ENCODE measurements at places on chromosomes 4 and X.

DNA sequence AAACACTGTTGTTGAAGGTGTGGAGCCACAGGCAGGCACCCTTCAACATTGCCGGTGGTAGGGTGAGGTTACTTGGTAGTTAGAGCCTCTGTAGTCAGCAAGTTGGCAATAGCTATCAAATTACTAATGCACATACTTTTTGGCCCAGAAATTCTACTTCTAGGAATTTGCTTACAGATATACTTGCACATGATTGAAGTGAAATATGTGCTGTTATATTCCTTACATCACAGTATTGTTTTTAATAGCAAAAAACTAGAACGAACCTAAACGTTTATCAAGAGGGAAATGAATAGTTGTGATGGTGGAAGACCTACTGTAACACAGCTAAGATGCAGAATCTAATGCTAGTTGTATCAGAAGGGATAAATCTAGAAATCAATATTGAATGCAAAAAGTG lies 7.7 kb upstream of the PJA1 start:
- no peak for DNase-seq

- no peak for DNase-seq
Observed at GRCh38 chr4:167555338-167556022, 321.2 kb upstream of the SPOCK3 start.

DNA sequence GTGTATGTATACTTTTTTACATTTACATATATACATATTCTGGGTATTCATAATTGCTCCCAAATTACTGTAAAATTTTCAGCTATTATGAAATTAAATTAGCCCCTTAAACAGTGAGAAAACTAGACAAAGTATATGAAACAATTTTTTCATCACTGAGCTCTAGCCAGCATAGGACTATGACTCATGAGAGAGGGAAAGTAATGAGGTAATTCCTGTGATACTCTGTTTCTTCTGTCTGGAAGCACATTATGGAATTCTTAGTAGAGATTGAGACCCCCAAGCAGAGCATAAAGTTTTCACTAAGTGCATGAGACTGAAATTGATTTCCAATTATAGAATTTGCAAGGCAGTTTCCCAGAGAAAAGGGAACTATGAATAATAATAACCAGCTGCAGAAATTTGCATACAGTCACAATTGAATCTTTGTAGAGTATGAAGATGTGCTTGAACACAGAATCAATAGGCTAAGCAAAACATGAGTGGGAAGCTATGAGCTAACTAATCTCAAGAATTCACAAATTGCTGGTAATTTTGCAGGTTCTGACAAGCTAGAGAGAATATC lies 779.3 kb downstream of the ARAP2 start:
- no peak for DNase-seq

DNA sequence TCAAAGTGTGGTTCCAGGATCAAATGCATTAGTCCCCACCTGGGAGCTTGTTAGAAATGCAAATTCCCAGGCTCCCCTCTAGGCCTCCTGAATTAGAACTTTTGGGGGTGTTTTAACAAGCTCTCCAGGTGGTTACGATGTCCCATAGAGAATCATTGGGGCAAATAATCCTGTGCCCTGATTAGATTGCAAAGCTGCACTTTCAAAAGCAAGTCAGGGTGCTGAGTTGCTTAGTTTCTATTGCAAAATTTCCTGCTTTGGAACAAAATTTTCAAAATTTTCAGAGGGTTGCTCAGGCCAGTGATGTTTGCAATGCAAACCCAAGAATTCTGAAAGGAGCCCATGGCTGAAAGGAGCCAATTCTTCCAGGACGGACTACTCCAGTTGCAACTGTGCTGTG lies 71.0 kb downstream of the MGST2 start:
- no peak for DNase-seq

DNA sequence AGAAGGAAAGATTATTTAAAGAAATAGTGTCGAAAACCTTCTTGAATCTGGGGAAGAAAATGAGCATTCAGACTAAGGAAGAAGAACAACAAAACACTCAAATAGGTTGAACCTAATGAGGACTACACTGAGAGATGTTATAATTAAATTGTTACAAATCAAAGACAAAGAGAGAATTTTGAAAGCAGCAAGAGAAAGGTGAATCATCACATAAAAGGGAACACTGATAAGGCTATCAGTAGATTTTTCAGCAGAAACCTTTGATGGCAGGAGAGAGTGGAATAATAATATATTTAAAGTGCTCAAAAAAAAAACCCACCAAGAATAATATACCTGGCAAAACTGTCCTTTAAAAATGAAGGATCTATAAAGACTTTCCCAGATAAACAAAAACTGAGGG lies 114.9 kb downstream of the AREG start:
- DNase-seq = no peak

DNA sequence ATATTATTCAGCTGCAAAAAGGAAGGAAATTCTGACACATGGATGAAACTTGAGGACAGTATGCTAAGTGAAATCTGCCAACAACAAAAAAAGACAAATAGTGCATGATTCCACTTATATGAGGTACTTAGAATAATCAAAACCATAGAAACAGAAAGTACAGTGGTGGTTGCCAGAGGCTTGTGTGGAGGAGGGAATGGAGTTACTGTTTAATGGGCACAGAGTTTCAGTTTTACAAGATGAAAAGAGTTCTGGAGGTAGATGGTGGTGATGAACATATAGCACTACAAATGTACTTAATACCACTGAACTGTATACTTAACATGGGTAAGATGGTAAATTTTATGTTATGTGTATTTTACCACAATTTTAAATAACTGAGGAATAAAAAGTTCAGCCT lies 212.0 kb upstream of the KLF3 start:
- no peak for DNase-seq

GRCh38 chrX:25427873-25428555 lies 412.2 kb upstream of the ARX start:
- DNase-seq = no peak

GRCh38 chr4:97309121-97309520 lies 834.2 kb downstream of the STPG2 start:
- DNase-seq = no peak

DNA sequence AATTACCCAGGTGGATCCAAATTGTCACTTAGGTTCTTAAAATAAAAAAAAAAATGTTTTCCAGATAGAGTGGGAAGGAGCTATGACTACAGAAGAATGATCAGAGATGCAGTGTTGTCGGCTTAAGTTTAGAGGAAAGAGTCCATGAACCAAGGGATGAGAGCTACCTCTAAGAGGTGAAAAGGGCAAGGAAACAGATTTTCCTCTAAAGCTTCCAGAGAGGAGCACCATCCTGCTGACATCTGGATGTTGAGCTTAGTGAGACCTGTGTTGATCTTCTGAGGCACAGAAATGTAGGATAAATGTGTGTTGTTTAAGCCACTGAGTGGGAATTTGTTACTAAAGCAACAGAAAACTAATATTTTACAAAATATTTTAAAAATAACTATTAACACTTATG lies 498.7 kb downstream of the SPOCK3 start:
- DNase-seq = no peak

- DNase-seq = peak; percentile 54
Observed at GRCh38 chrX:109890910-109891502, 111.9 kb upstream of the TMEM164 start.

- DNase-seq = no peak
Observed at GRCh38 chr4:38184404-38184803, 224.2 kb downstream of the PTTG2 start.

- no peak for DNase-seq
Observed at GRCh38 chr4:119246177-119246733, 33.7 kb downstream of the USP53 start.

GRCh38 chrX:9466736-9467135 lies 1.9 kb downstream of the TBL1X start:
- DNase-seq = no peak

- peak; percentile 15 for DNase-seq
Observed at GRCh38 chrX:115561605-115562479, 868 bp downstream of the PLS3 start.

DNA sequence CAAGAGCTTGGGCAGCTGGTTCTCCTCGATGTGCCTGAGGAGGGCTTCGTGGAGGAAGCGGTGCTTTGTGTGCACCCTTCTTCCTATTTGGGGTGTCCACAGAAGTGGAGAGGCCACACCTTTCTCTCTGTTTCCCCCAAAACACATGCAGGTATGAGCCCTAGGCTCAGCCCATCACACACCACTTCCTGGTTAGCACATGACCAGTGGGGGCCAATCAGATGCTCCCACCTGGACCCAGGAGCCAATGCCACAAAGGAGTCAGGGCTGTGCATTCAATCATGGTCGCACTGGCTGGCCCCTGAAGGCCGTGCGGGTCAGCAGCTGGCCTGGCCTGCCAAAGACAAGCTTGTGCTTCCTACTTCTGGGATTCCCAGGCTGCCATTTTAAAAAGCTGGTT lies 51.4 kb downstream of the PPP2R2C start:
- no peak for DNase-seq

- DNase-seq = no peak
Observed at GRCh38 chrX:40166582-40166981, 68.8 kb upstream of the BCOR start.

DNA sequence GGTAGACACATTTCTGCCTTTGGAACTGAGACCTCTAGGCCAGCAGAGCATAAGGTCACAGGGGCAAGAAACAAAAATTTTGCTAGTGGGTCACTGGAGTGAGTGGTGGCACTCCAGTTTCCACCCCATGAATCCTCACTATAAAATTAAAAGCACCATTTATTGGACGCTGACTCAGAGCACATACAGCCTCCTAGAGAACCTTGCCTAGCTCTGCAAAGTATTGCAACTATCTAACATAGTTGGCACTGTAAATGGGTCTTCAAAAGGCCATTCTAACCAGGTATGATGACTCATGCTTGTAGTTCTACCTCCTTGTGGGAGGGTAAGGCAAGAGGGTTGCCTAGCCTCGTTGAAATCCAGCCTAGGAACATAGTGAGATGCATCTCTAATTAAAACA lies 25.1 kb downstream of the RRAGB start:
- no peak for DNase-seq

DNA sequence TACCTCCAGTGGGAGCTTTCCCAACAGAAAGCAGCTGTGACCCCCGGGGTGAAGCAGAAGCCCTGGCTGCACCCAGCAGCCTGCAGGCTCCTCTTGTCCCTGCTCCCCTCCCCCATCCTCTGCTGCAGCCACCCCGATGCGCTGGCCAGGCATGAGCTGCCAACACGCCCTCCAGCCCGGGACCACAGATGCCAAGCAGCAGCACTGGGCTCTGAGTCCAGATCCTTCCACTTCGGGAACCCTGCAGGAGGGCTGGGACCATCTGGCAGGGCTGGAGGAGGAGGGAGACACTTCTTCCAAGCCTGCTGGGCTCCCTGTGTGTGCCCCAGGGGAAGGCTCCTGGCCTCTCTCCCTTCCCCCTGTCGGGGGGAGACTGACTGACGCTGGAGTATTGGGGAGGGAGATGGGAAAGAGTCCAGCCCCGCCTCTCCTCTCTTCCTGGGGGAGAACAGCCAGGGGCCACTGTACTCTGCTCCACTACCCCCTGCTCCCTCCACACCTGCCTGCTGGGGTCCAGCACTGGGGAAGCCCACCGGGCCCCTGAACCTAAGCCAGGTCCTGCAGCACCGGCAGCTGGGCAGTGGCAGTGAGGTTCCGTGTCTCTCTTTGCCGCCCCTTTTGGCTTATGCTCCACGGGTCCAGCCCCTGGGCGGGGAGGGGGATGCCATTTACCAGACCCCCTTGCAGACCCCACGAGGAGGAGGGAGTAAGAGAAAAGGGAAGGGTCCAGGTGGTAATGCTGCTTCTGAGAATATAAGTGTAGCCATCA lies 55.7 kb downstream of the PPP2R2C start:
- DNase-seq = no peak

GRCh38 chr4:67437974-67438713 lies 107.2 kb downstream of the CENPC start:
- no peak for DNase-seq

- DNase-seq = no peak
Observed at GRCh38 chr4:158020734-158021346, 152.0 kb downstream of the GASK1B start.

DNA sequence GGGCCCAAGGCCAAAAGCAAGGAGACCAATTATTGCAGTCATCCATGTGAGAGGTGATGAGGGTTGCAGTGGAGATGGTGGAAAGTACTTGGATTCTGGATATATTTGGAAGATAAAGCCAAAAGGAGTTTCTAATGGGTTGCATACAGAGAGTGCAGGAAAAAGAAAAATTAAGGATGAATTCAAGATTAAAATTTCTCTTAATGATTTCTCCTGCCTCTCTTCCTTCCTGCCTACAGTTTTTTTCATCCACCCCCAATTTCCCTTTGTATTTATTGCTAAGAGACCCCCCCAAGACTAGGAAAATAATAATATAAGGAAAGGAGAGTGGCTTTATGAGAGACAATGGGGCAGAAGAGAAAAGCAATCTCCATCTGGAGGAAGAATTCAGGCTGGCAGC lies 8.6 kb upstream of the FGF5 start:
- no peak for DNase-seq

- no peak for DNase-seq
Observed at GRCh38 chr4:108170631-108171338, 2.1 kb upstream of the LEF1 start.

- DNase-seq = no peak
Observed at GRCh38 chr4:76622126-76622525, 187.1 kb downstream of the SHROOM3 start.

DNA sequence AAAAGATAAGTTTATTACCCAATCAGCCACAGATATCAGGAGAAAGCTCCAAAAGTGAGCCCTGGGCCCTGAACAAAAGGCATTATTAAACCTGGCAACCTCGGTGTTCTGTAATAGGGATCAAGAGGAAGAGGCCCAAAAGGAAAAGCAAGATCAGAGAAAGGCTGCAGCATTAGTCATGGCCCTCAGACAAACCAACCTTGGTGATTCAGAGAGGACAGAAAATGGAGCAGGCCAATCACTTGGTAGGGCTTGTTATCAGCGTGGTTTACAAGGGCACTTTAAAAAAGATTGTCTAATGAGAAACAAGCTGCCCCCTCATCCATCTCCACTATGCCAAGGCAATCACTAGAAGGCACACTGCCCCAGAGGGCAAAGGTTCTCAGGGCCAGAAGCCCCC lies 75.7 kb downstream of the AGTR2 start:
- no peak for DNase-seq

- peak; percentile 20 for DNase-seq
Observed at GRCh38 chr4:38330321-38330720, 333.7 kb upstream of the KLF3 start.

GRCh38 chr4:87497159-87497558 lies 32.0 kb downstream of the SPARCL1 start:
- DNase-seq = peak; percentile 13

DNA sequence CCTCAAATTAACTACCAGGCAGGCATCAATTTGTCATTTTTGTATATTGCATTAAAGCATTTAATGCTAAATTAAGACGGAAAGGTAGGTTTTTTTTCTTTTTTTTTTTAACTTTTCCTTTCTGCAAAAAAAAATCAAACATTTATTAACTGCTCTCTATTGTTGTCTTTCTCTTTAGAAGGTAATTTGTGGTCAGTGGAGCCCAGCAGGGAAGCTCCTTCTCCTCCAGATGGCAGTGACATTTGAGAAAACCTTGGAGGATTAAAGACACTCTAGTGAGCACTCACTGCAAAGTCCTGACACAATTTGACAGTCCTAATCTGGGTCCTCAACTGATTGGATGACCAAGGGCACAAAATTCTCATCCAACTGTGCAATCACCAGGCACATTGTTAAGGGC lies 102.4 kb downstream of the SLIT2 start:
- DNase-seq = no peak
